ENCODE measurements at places on chromosomes 1 and 21.
A peak's percentile ranks its signal among the peaks of the same experiment; 100 is the strongest.

DNA sequence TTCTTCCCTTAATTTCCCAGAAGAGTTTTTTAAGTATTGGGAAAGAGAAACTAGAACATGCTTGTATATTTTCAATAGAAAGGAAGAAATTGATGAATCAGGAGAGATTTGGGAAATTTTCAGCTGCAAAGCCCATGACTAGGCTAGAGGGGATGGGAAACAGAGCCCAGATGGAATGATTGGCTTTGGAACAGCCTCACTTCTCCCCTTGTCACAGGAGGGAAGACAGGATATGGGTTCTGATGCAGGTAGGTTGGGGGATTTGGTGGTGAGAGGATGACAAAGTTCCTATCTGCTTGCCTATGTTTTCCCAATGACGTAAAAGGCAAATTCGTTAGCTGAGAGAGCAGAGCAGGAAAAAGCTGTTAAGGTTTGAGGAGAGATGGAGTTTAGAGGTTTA, 31.0 kb upstream of the ARID1A start:
- no peak for DNase-seq

DNA sequence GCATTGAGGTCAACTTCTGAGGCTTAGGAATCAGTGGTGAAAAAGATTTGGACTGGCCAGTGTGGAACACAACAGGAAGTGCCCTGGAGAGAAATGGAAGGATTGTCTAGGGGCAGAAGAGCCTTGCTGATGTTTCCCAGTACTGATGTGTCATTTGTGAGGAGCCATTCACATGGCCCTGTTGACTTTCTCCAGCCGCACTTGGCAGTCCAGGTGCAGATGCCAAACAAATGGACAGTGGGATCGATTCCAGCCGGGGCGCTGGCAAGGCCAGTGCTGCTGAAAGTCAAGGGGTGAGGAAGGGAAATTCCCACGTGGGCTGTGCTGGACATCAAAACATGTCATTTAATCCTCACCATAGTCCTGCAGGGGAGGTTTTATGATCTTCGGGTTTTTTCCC, 4.9 kb upstream of the TRIM63 start:
- DNase-seq, result no peak

DNA sequence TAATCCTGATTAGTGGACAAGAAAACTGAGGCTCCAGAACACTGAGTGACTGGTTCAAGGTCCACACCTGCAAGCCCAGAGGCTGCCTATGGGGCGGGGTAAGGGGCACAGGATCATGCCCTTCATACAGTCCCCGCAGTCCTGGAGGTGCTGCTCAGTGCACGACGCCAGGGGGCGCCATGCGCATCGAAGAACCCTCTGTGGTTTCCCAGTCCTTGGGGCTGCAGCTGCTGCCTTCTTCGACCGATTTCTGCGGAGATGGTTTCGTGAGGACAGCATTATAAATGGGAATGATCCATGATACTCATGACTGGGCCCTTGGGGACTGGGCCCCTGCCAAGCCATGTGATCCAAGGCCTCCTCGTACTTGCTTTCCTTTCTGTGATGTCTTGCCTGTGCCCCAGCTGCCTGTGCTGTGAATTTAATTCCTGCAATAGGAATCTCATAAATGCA, 37.1 kb upstream of the ARHGEF10L start:
- peak; percentile 91 for DNase-seq

DNA sequence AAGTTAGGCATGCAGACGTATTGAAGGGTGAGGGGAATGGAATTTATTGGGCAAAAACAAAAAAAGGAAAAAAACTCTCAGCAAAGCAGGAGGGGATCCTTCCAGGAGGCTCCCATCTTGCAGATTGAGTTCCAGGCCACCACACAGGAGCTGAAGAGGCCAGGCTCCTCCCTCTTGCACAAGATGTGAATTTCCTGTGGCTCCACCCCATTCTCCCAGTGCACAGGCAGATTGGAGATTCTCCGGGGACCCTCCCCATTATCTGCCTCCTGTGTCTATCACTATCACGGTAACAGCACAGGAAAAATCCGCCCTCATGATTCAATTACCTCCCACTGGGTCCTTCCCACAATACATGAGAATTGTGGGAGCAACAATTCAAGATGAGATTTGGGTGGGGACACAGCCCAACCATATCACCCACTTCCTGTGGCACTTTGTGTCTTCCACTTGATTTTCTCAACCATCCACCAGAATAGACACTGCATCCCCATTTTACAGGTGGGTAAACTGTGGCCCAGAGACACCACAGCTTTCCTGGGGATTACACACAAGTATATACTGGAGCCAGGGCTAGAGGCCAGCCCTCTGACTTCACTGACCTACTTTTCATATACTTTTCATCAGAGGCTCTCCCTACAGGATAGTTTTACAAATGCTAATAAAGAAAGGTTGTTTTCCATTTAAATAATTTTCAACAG, 18.9 kb upstream of the COL6A1 start:
- DNase-seq, result no peak

DNA sequence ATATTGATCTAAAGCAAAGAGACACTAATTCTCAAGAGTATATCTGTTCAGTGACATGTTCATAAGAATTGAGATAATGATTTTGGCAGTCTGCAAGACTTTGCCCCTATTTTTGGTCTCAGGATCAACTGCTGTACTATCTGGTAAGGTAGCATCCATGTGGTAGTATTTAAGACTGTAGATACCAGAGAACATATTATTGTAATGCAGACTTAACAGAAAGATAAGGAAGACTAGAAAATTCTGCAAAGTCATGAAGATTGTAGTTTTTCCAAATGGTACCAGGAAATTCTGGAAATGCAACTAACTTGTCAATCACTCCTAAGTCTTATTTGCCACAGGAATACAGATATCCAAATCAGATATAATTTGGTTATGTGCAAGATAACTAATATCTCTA, 35.1 kb downstream of the RNF2 start:
- no peak for DNase-seq

- DNase-seq, result no peak
These were observed 24.4 kb downstream of the PCP4L1 start for GRCh38 chr1:161282991-161283390.

DNA sequence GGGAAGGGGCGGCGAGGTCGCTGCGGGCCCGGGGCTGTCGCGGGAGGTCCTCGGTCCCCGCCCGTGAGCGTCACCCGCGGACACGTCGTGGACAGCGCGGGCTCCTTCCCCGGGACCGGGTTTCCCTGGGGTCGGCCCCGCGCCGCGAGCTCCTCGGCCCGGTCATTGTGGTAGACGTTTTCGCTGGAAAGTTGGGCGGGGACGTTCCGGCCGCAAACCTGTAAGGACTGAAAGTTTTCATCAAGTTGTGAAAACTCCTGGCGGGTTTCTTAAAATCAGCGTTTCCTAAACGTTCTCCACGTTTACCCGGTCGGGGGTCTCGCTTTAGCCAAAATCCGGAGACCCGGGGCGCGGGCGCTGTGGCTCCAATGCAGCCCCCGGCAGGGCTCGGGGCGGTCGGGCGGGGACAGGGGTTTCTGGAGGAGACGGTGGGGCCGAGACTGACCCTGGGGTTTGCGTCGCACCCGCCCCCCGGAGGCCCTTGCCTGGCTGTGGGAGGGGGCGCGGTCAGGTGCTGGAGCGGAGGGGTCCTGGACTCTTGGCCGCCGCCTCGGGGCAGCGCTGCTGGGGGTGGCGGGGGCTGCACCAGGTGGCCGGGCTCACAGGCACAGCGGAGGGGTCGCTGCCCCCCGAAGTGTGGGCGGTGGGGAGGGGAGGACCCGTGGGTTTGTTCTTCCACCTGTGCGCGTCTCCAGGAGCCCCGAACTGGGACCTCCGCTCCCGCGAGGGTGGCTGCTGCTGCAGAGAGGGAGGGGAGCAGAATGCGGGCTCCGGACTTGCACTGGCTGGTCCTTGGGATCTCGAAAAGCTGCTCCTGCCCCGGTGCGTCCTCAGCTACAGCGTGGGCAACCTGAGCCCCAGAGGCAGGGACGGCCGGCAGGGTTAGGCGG, 827 bp downstream of the PRKCZ start:
- peak; percentile 80 for DNase-seq

DNA sequence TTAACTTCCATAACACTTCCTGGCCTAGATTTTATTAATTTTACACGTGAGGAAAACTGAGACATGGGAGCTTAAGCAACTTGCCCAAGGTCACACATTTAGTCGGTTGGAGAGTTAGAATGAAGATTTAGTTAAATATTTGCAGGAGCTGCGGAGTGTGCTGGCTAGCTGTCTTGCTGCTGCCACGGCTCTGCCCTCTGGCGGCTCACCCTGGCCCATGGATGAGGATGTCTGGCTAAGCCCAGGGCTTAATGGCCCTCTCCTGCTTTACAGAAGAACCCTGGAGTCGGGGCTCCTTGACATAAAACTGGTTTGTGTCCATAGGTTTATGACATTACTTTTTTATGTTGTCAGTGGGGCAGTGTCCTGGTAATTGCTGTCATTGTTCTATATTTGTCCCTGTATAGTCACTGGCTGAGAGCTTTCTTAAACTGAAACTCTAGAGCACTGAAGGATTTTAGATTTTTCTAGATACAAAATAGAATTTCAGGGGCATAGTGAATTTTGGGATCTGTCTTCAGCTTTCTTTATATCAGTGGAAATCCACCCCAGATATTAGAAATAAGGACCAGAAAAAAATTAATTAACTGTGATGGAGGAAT, 88.9 kb upstream of the WLS start:
- peak; percentile 34 for DNase-seq

DNA sequence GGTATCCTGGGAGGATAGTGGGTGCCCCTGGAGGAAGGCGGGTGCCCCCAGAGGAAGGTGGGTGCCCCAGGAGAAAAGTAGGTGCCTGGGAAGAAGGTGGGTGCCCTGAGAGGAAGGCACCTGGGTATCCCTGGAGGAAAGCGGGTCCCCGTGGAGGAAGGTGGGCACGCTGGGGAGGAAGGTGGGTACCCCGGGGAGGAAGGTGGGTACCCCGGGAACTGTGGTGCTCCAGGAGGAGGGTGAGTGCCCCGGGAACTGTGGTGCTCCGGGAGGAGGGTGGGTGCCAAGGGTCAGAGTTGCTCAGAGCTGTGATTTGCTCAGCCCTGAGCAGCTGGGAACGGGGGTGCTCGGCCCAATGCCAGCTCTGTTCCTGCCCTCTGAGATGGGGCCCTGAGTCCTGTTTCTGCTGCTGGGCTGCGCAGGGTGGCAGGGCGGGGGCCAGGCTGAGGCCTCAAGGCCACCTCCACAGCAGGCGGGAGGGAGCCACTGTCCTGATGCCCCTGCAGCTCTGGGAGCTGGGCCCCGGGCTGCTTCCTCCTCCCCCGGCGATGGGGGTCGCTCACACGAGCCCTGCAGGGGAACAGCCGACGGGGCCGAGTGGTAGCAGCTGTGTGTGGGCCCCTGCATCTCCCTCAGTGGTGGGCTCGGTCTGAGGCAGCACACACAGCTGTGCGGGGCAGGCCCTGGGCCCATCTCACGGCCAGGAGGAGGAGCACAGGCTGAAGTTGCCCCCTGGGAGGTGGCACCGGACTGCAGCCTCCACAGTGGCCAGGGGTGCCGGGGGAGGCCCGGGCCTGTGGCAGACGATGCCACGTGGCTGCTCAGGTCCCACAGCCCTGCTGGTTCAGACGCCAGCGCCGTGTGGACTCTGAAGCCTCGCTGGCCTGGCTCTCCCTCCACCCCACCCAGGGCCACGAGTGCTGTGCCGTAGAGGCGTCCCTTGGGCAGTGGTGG, 57.4 kb downstream of the SLX9 start:
- no peak for DNase-seq
